NCI-H2081 (cell line): ENCODE measurements at places on chromosomes 13 and 19.

DNA sequence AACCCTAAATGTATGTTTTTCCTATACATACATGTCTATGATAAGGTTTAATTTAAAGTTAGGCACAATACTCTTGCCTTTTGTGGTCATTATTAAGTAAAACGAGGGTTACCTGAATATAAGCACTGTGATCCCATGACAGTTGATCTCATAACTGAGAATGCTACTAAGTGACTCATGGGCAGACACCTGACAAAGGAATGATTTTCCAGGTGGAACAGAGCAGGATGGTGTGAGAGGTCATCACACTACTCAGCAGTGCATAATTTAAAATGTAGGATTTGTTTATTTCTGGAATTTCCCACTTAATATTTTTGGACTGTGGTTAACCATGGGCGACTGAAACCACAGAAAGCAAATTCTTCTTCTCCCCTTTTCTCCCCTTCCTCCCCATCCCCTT lies 178.9 kb downstream of the UGGT2 start:
- DNase-seq, result no peak

DNA sequence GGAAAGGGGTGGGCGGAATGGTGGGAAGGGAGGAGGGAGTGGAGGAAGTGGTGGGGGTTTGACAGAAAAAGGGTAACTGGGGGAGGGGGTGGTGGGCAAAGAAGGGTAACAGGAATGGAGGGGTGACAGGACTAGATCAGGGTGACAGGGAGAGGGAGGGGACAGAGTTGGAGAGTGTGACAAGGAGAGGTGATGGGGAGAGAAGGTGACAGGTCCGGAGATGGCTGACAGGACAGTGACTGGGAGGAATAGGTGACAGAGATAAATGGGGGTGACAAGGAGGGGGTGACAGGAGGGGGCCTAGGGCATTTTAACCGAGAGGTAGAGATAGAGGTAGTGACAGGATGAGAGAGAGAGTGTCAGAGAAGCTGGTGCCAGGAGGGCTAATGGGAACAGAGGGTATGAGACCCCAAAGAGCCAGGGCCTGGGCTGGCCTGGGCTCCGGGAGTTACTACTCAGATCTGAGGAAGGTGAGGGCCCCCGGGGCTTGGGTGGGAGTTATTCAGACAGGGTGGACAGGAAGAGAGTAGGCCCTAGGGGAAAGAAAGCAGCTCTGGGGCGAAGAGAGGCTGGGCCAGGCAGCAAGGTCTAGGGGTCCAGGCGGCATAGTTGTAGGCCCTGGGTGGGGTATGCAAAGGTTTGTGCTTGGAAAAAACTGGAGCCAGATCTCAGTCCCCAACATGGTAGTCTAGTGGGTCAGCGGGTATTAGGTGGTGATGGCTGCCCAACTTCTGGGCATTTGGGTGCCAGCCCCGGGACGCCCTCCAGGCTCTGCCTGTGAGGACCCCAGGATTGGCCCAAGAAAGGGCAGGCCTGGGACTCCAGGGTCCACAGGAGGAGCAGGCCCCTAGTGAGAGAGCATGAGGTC lies 660 bp downstream of the CIC start:
- DNase-seq, result no peak

DNA sequence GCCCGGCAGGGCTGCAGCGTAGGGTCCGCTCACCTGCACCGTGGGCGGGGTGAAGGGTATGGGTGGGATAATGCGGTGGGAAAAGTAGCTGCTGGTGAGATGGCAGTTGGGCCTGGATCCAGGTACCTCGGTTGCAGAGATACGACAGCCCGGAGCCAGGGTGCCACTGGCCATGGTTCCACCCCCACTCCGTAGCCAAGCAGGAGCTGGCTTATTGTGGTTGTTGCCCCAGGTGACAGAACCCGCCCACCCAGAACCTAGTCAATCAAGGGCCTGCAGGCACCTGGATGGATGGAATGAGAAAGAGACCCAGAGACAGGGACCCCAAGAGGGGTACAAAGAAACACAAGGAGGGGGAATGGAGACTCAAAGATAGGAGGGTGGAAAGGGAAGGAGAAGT lies 3.5 kb upstream of the LHB start:
- DNase-seq, result no peak

- DNase-seq, result no peak
Observed at GRCh38 chr13:33110386-33110712, 94.1 kb downstream of the KL start.

GRCh38 chr13:50244713-50245574 lies 229.7 kb downstream of the KCNRG start:
- no peak for DNase-seq

- no peak for DNase-seq
Observed at GRCh38 chr19:4676955-4677731, 7.0 kb upstream of the MYDGF start.
